ENCODE measurements at places on chromosomes 2 and 18. TPM values are rescaled to one million over a fixed set of nuclear protein-coding genes. Genes with fewer than 3 reads are reported as not detected.

SPDYA gene
- total RNA-seq = 4.2 TPM

ANKRD30B gene
- total RNA-seq = not detected

CBLN2 gene
- total RNA-seq = 3.0 TPM

RFTN2 gene
- 5.3 TPM for total RNA-seq

ST8SIA5 gene
- total RNA-seq = not detected

SMCHD1 gene
- total RNA-seq = 56.4 TPM

ALPI gene
- not detected for total RNA-seq
